Activated CD4-positive, CD25-positive, alpha-beta regulatory T cell treated with anti-CD3 and anti-CD28 coated beads, Interleukin-2, amount 50 U/mL, for 72 hours (primary cell): ENCODE measurements at places on chromosomes 1 and 21.

- no peak for DNase-seq
Measured at GRCh38 chr1:71986160-71986559, 296.2 kb downstream of the NEGR1 start.

GRCh38 chr21:33101300-33101911, 31.5 kb downstream of the OLIG1 start:
- DNase-seq = no peak

- no peak for DNase-seq
Measured at GRCh38 chr1:17515902-17516301, 23.6 kb upstream of the ARHGEF10L start.

DNA sequence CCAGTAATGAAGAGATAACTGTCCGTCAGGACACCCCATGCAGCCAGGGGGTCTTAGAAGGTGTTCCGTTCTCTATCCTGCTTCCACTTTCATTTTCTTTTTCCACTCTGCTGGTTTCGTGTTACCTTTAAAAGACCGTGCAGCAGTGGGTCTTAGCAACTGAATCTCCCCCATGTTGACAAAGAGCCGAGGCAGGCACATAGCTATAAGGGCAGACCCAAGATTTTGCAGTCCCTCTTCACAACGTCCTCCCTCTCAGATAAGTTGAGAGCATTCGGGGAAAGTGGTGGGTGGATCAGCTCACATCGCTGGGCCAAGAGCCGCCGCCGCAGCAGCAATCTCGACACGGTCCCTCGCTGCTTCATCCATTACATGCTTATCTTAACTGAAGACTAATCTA, 355.5 kb downstream of the LMO4 start:
- DNase-seq = no peak

DNA sequence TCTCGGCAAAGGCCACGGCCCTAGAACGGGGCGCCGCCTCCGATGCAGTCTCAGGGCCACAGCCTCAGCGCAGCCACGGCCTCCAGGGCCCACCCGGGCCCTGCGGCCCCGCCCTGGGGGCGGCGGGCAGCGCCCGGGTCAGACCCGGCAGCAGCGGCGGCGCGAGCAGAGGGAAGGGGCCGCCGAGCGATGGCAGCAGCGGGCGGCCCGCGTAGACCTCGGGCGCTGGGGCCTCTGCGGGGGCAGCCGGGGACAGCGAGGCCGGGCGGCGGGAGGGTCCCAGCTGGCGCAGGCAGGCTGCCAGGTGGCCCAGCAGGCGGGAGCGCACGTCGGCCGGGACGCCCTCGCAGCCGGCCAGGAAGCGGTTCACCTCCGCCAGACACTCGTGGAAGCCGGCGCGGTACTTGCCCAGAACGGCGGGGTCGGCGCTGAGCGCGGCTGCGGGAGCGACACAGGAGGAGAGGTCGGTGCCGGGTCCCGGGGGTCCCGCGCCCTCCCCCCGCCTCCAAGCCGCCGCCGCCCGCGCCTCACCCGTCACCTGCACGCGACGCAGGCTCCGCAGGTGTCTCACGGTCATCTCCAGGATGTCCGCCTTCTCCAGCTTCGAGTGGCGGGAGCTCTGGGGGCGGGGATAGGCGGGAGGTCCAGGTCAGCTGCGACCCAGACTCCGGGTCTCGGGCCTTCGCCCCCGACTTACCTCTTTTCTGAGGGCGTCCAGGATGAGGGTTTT, 737 bp downstream of the HES4 start:
- peak; percentile 44 for DNase-seq

- DNase-seq = no peak
Measured at GRCh38 chr1:28560886-28561285, 8.0 kb downstream of the TRNAU1AP start.

DNA sequence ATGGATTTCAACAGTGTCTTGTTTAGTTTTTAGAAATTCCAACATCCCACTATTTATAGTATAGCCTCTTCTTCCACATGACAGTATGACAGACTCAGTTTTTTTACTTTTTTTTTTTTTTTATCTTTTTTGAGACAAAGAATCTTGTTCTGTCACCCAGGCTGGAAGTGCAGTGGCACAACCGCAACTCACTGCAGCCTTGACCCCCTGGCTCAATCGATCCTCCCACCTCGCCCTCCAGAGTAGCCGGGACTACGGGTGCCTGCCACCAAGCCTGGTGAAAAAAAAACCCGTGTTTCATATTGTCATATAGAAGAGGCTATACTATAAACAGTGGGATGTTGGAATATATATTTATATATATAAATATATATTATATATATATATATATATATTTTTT, 1.2 kb upstream of the DR1 start:
- DNase-seq = no peak
